ENCODE measurements at places on chromosomes 2 and 18. TPM values are rescaled to one million over a fixed set of nuclear protein-coding genes. Genes with fewer than 3 reads are reported as not detected.

The UBR3 gene
- total RNA-seq, result 21.6 TPM

The FAM237A gene
- not detected for total RNA-seq

The C2orf78 gene
- not detected for total RNA-seq

The LRP1B gene
- under 0.01 TPM for total RNA-seq

The ASB18 gene
- total RNA-seq, result not detected

The CARF gene
- 5.4 TPM for total RNA-seq

The AGXT gene
- total RNA-seq, result not detected

The CELF4 gene
- total RNA-seq, result not detected

The STK39 gene
- 10.3 TPM for total RNA-seq

The ALPI gene
- not detected for total RNA-seq

The ARHGAP15 gene
- not detected for total RNA-seq

The ADAM23 gene
- 11.1 TPM for total RNA-seq

The CIDEA gene
- 0.63 TPM for total RNA-seq

The CDKL4 gene
- total RNA-seq, result 4.3 TPM

The RALB gene
- 65.7 TPM for total RNA-seq

The BZW1 gene
- 271 TPM for total RNA-seq

The DSEL gene
- total RNA-seq, result 74.9 TPM

The AQP12B gene
- not detected for total RNA-seq

Measured in bronchial smooth muscle cell (primary cell).